ENCODE measurements at places on chromosomes 7 and 10.
A peak's percentile ranks its signal among the peaks of the same experiment; 100 is the strongest.

GRCh38 chr10:33187427-33187999, 147.0 kb downstream of the NRP1 start:
- DNase-seq = no peak

DNA sequence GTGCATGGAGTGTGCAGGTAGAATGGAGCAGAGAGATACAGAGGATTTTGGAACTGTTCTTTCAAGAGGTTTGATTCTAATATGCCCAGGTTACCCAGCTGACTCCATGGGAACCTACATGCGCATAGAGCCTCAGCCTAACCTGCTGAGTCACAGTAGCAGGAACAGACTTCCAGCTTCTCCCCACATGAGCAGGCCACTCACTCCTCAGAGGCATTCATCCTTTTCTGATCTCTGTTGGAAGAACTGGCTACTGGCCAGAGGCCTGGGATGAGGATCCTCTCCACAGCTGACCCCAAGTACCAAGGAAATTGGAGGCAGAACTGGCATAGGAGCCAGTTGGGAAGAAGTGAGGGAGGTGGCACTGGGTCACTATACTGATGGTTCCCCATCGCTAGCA, 17.9 kb upstream of the CCSER2 start:
- DNase-seq = no peak

- DNase-seq = no peak
Measured at GRCh38 chr10:127524908-127525665, 24.0 kb upstream of the NPS start.

- DNase-seq = no peak
Measured at GRCh38 chr7:17206349-17206905, 92.0 kb upstream of the AHR start.

GRCh38 chr10:22317076-22317370, 835 bp downstream of the COMMD3 start:
- DNase-seq = no peak

DNA sequence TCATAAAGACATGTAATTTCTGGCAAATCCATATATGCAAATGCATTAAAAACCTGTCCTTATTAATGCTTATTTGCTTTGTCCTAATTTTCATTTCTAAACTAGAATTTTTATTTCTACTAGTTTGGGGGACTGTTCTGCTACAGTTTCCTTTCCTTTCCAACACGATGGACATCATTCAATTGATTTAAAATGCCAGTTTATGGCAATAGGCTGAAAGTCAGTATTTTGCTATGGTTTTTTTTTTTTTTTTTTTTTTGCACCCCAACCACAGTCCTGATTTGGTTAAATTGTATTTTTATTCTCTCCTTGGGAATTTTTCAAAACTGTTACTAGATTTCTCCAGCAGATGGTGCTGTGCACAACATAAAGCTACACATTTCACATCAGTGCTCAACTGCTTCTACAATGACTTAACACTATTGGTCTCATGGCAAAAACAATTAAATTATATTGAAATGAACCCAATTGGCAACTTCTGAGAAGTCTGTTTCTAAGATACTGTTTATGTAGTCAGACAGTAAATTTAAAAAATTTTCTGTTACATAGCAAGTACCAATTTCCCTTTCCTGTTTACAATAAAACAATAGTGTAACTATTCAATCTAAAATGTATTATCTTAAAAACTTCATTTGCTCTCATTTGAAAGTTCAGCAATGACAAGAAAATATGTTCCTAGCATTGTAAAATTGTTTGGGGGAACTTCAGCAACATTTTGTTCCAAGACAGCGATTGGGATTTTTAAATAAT, 193.8 kb upstream of the CCDC6 start:
- DNase-seq = no peak

GRCh38 chr10:60262647-60263126, 127.0 kb downstream of the ANK3 start:
- no peak for DNase-seq

DNA sequence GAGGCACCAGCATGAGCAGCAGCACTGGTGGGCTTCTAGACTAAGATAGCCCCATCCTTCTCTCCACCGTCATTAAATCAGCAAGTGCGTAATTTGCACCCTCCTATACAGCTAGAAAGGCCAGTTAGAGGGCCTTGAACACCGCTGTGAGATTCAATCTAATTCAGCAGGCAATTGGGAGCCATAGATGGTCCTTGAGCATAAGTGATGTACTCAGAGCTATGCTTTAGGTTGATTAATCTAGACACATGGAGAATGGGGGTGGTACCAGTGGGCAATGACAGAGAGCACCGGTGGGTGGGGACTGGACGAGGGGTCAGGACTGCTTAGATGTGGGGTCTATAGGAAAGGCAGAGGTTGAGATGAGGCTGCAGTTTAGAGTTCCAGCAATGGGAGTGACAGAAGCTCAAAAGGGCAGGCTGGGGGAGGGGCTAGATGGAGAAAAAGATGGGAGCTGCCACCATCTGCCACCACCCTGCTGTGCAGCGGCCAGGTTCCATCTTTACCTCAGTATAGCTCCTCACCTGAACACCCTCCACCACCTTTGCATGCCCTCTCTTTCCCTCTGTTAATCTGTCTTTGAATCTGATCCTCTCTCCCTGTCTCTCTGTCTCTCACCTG, 87.3 kb downstream of the C10orf105 start:
- no peak for DNase-seq

DNA sequence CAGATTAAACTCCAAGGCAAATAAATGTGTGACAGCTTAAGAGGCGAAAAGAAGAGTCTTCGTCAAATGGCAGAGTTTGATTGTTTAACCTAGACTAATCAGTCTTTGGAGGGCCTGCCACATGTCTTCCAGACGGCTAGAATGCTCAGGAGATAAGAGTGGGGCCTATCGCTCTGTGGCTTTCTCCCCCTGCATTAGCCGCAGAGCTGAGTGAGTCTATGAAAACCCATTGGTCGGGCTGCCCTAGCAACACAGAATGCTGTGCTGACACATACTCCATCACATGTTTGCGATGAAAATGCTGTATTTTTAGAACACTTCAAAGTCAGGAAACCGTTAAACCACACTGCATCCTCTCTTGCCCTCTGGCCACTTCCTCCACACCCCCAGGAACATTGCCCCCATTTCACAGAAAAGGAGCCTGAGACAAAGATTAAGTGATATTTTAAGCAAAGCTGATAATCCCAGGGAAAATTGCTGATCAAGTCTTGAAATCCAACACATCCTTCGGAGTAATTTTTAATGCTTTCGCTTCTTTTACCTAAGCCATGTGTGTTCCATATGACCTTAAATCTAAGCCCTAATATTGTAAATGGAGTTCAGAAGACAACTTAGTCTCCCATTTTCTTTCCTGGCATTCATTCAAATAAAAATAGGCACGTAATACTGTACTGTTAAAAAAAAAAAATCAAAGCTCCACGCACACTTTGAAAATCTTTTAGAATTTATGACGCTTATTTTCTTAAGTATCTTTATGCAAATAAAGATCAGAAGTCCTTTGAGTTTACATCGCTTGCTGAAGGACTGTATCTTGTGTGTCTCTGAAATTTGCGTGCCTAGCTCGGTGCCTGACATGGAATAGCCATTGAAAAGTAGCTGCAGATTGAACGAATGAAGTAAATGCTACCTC, 161.2 kb downstream of the CELF2 start:
- peak; percentile 86 for DNase-seq

DNA sequence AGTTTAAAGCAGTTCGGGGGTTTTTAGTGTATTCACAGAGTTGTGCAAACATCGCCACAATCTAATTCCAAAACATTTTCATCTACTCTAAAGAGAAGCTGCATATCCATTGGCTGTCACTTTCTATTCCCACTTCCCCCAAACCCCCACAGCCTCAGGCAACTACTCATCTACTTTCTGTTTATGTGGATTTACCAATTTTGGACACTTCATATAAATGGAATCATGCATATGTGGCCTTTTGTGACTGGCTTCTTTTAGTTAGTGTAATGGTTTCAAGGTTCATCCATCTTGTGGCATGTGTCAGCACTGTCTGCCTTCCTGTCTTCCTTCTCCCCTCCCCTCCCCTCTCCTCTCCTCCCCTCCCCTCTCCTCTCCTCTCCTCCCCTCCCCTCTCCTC, 78.5 kb upstream of the FZD1 start:
- no peak for DNase-seq

DNA sequence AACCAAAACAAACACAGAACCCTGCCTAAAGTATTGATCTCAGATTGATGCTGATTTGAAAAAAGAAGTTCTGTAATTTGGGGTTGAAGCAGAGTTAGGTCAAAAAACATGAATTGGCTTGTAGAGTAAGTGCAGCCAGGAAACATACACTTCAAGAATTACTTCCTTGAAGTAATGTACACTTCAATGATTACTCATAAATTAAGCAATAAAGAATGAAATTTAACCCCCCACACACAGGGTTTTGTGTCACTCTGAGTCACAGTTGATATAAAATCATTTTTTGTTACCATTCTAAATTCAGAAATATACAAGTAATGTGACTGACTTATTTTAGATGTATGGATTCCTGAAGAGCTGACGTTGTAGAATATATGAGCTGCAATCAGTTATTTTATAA, 622.2 kb downstream of the POM121L12 start:
- no peak for DNase-seq

- no peak for DNase-seq
Measured at GRCh38 chr10:2852574-2853323, 214.6 kb upstream of the PFKP start.

DNA sequence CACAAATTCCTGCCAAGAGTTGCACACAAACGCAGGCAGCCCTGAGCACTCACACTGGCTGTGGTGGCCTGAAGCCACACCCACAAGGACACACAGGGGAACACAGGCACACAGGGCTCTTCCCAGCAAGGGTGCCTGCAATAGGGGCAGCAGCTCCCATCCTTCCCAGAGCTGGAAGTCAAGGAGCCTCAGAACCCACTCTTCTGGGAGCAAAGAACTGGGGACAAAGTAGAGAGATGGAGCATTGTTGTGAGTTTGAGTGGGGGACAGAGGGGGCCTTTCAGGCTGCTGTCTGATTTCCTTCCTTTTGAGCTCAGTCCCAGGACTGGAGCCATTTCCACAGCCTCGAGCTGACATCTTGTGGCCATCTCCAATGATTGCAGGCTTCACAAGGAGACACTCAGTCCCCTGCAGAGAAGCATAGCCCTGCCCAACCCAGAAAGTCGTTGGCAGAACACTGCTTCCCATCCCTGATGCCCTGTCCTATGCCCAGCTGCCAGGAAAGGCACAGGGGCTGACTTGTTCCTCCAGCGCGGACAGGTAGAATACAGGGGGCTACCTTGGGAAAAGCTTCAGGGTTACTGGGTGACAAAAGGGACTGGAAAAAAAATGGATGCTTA, 34.4 kb upstream of the SLF2 start:
- DNase-seq = peak; percentile 50

GRCh38 chr7:132276976-132277725, 299.1 kb downstream of the PLXNA4 start:
- no peak for DNase-seq

DNA sequence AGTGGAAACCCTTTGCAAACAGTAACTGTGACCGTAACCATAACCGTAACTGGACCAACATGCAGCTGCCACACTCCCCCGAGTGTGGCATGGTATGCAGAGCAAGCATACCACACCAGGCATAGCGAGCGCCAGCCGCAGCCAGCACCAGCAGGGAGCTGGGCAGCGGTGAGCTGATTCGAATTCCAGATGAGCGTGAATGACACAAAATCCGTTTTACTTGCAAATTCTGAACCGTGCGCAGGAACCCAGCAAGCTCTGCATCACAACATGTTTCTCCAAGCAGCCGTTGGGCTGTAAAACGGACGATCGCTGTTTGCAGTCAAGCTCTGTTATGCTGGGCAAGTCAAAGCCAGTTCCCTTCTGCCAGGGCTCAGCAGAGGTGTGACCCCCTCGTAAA, 111.1 kb downstream of the OAT start:
- DNase-seq = no peak

DNA sequence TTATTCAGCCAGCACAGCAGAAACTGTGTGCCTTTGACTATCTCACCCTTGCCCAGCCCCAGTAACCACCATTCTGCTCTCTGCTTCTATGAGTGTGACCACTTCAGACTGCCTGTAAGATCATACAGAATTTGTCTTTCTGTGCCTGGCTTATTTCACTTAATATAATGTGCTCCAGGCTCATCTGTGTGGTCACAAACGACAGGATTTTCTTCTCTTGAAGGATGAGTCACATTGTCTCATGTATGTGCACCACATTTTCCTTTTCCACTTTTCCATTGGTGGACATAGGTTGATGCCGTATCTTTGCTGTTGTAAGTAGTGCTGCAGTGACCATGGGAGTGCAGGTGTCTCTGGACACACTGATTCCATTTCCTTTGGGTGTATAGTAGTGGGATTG, 122.5 kb upstream of the LANCL2 start:
- no peak for DNase-seq

GRCh38 chr10:5216801-5217200, 20.2 kb downstream of the AKR1C4 start:
- DNase-seq = no peak

DNA sequence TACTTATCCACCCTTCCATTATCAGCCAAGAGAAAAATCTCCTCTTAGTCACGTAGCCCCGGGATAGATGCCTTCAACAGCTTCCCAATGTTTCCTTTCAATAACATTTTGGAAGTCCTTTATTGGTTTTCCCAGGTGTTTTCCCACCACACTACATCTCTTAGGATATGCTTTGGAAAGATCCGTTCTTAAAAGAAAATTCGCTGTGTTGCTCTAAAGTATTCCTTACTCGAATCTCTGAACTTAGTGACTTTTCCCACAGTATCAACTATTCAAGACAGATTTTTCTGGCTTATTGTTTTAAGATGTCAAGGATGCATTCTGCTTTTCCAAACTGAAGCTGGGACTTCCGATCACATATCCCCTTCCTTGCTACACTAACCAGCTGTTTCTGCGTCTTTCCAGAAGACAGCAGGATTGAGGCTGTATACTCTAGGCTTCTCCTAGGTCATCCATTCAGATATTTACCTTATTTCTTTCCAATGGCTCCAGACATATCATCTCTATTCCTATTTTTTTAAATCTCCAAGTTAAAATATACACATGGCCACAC, 36.5 kb upstream of the SVIL start:
- no peak for DNase-seq

- no peak for DNase-seq
Measured at GRCh38 chr10:51846856-51847506, 147.6 kb upstream of the CSTF2T start.

GRCh38 chr10:124768791-124769190, 22.9 kb downstream of the EEF1AKMT2 start:
- no peak for DNase-seq

DNA sequence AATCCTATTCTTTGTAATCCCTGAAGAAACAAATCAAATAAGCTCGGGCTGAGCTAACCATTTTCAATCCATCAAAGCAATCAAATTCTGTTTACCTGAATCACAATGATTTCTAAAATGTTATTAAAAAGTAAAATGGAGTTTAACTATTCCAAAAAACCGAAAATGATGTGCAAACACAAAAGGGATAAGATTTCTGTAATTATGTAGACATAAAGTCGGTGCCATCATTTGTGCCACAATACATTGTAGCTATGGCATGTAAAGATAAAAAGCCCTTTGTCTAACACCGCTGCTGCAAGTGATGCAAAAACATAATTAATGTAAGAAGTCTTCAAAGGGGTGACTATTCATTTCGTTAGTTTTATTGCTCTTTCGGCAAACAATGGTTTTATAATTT, 125.1 kb upstream of the FAM204A start:
- DNase-seq = no peak

GRCh38 chr10:14466257-14466656, 135.5 kb upstream of the FRMD4A start:
- no peak for DNase-seq

All from stimulated activated CD8-positive, alpha-beta memory T cell treated with anti-CD3 and anti-CD28 coated beads, Interleukin-4, amount 100 ng/mL, for 48 hours (primary cell).